ENCODE measurements at places on chromosomes 7 and 10.

- DNase-seq = no peak
Observed at GRCh38 chr7:77843194-77843593, 44.6 kb downstream of the PHTF2 start.

DNA sequence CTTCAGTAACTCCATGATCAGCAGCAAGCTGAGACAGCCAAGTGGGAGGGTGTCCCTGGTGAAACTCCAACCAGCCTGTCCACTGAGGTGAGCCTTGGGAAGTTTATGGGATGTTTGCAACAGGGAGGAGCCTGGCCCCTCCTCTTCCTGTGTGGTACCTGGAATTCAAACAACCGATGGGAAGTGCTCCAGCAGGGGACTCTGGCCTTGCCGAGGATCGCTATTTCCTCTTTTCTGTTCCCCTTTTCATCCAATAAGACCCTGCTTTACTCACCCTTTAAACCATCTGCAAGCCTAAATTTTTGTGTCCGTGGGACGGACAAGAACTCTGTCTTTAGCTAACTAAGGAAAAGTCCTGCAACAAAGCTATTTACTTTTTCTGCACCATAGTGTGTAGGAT is 491.1 kb upstream of the ZMIZ1 start:
- no peak for DNase-seq

- DNase-seq = no peak
Observed at GRCh38 chr10:122277526-122278136, 6.5 kb downstream of the BTBD16 start.

DNA sequence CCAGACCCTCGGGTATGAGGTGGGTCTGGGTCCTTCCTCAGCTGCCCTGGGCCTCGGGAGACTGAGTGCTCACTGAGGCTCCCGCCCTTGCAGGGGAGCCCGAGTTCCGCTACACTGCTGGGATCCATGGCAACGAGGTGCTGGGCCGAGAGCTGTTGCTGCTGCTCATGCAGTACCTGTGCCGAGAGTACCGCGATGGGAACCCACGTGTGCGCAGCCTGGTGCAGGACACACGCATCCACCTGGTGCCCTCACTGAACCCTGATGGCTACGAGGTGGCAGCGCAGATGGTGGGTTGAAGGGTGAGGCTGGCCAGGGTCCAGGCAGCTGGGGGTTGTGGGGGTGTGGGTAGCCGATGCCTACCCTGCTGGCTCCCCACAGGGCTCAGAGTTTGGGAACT is 7.6 kb downstream of the AEBP1 start:
- DNase-seq = no peak

GRCh38 chr7:151704299-151704959 is 172.5 kb downstream of the PRKAG2 start:
- DNase-seq = no peak

GRCh38 chr10:60862517-60862916 is 81.5 kb downstream of the RHOBTB1 start:
- no peak for DNase-seq

GRCh38 chr10:116882639-116883038 is 33.3 kb downstream of the ENO4 start:
- no peak for DNase-seq
